ENCODE measurements at places on chromosomes 12 and 14. TPM values are rescaled to one million over a fixed set of nuclear protein-coding genes. Genes with fewer than 3 reads are reported as not detected.

DNA sequence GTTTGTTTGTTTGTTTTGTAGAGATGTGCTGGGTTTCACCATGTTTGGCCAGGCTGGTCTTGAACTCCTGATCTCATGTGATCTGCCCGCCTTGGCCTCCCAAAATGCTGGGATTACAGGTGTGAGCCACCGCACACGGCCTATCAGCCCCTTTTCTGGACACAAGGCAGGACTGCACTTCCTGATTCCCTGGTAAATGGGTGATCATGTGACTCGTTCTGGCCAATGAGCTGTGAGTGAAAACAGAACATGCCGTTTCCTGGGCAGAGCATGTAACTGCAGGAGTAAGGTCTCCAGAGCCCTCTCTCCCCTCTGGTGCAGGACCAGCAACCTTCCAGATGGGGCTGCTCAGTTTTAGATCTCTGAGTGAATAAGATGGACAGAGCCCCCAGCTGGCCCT is 92.7 kb downstream of the ITPK1 start:
- DNase-seq: no peak

DNA sequence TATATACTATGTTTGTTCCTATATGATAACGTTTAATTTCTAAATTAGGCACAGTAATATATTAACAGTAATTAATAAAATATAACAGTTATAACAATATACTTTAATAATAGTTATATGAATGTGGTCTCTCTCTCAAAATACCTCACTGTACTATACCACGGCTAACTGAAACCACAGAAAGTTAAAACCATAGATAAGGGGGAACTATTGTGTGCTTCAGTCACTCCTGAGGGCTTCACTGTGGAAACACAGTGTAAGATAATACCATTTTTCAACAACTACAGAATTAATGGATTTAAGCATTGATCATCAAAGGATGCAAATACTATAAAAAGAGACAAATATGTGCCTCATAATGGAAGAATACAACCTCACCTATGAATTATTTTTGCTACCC is 266.4 kb upstream of the RGS6 start:
- DNase-seq: no peak

- no peak for DNase-seq
These were observed 144.7 kb downstream of the SMOC1 start for GRCh38 chr14:70023871-70024270.

DNA sequence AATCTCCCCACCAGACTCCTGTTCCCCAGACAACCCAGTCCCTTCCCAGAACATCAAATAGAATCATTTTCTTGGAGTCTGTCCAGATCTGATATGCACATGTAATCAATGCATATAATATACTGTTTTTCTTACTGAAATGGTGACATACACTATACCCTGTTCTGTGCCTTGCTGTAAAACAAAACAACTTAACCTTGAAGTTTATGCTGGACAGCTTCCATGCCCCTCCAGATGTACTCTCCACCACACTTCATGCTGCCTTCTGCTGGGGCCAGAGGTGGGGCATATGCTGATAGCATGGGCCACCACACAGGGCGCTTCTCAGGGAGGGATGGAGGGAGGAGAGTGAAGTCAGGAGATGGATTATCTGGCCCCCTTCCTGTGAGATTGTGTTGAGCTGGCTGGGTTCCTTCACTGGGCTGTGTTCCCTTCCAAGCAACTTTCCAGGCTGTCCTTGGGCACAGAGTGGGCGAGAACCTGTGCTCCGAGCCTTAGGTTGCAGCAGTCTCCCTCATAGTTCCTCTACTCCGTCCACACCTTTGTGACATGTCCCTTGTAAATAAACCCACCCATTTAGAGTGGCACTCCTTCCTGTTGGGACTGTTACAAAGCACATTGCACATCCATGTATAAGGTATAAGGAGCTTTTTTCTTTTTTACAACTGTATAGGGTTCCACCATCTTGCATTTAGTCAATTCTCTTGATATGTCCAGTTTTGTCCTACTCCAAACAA is 77.6 kb upstream of the RIC8B start:
- no peak for DNase-seq

- DNase-seq: no peak
These were observed 817 bp downstream of the STXBP6 start for GRCh38 chr14:25049093-25049567.

- DNase-seq: no peak
These were observed 71.4 kb downstream of the MNAT1 start for GRCh38 chr14:60805841-60806430.

GLT8D2 gene
- total RNA-seq: 3.4 TPM

GRCh38 chr12:80936353-80936641 is 1.4 kb downstream of the LIN7A start:
- DNase-seq: no peak

GRCh38 chr14:59028476-59029202 is 159.8 kb upstream of the DAAM1 start:
- DNase-seq: peak; percentile 30

SNAPC1 gene
- 12.3 TPM for total RNA-seq

KRT73 gene
- total RNA-seq: not detected

MYL2 gene
- not detected for total RNA-seq

PCED1B gene
- total RNA-seq: 0.35 TPM

DNA sequence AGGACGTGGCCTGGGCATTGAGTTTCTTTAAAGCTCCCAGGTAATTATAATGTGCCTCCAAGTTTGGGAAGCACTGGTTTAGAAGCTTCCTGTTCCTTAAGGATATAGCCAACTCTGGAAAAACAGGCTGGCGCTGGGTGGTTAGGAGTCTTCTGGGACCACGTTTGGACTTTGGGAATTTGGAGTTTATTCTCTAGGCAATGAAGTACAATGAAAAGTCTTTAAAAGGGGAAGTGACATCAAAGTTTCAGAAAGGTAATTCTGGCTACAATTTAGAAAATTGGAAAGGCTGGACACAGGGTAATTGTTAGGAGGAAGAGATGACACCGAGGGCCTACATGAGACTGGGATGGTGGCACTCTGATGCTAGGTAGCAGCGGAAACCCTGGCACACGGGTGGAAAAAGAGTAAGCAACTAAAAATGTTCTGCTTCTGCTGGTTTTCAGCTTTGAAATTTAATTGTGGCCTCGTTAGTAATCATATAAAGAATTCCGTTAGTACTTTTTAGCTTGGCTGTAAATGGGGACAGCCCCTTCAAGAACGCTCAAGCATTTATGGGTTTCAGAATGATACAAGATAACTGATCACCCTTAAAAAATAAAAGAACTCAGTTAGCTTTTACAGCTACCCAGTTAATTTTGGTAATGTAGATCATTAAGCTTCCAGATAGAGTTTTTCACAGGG is 12.7 kb upstream of the DCP1B start:
- DNase-seq: no peak

- no peak for DNase-seq
These were observed 8.1 kb upstream of the CYP46A1 start for GRCh38 chr14:99675951-99676350.

DNA sequence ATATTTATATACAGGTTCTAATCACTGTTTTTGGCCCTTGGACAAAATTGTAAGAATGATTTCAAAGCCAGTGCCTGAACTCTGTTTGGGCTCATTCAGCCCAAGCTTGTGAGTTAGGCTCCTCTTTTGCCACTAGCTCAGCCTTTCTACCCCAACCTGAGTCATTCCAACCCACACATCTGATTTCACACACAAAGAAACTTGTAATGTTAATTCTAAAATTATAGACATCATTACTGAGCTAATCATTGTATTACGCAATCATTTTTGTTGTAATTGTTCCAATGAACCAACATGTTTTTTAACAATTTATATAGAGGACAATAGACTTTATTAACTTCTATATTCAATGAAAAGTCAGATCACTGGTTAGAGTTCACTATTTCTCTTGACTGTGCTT is 441.1 kb downstream of the ETNK1 start:
- no peak for DNase-seq

MSI1 gene
- total RNA-seq: not detected

KIF26A gene
- 13.4 TPM for total RNA-seq

- DNase-seq: no peak
These were observed 91.2 kb upstream of the PARP11 start for GRCh38 chr12:3964439-3964838.

- no peak for DNase-seq
These were observed 54.2 kb downstream of the FNTB start for GRCh38 chr14:65040666-65041433.

DNA sequence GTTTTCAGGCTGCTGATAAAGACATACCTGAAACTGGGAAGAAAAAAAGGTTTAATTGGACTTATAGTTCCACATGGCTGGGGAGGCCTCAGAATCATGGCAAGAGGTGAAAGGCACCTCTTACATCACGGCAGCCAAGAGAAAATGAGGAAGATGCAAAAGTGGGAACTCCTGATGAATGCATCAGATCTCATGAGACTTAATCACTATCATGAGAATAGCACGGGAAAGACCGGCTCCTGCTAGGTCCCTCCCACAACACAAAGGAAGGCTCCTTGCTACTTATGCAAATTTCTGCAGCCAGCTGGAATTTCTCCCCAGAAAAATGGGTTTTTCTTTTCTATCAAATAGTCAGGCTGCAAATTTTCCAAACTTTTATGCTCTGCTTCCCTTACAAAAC is 174.1 kb upstream of the RMST start:
- DNase-seq: no peak

DIO2 gene
- 0.13 TPM for total RNA-seq

GRCh38 chr14:104724981-104725771 is 1.1 kb downstream of the ADSS1 start:
- no peak for DNase-seq

SMIM41 gene
- 0.21 TPM for total RNA-seq

DNA sequence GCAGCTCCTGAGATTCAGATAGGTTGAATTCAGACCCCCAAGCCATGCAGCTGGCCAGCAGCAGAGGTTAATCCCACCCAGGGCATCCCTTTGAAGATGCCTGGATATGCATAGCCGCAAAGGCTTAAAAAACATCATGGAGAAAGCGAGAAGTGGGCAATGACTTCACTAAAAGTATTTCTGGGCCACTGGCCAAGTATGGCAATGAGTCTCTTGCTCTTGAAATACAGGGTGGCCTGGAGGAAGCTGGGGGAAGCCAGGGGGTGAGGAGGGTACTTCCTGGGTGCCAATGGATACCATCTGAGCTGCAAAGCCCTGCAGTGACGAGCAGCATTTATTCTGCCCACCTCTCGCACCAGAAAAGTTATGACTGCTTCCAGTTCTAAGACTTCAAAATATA is 539.3 kb upstream of the TBX3 start:
- no peak for DNase-seq

DNA sequence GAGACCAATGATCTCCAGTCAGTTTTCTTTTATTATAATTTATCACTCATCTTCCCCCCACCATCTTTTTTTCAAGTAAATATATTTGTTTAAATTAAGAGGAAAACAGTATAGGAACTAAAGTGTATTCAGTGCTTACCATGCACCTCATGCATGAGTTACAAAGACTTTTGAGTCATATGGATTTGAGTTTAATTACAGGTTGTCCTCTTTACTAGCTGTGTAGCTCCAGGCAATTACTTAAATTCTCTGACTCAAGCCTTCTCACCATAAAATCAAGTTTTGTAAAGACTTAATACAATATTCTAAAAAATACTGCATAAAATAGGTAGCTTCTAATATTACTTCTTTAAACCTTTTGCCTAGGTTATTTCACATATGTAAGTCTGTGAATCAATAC is 251.3 kb downstream of the SLC16A7 start:
- no peak for DNase-seq

GRCh38 chr12:101564912-101565311 is 29.9 kb upstream of the MYBPC1 start:
- DNase-seq: no peak

DNA sequence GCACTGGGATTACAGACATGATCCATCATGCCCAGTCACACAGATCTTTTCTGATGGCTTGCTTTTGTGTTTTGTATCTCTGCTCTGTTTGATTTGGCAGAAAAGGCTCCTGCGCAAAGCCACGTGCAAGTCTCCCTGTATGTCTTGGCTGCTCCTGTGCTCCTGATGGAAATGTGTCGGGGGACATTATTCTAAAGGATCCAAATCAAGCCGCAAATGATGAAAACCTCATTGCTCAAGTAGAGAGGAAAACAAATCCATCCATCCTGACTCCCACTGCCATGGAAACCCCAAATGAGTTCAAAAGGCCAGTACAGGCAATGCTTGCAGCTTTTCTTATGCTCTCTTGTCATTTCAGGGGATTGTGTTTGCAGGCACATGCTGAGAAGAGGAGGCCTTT is 93.8 kb downstream of the NDUFA12 start:
- DNase-seq: no peak

FAM181A gene
- not detected for total RNA-seq

MYF6 gene
- total RNA-seq: not detected

MGAT4C gene
- total RNA-seq: not detected

EML5 gene
- total RNA-seq: under 0.01 TPM

GRCh38 chr14:76705214-76705613 is 56.1 kb upstream of the VASH1 start:
- DNase-seq: no peak

DNA sequence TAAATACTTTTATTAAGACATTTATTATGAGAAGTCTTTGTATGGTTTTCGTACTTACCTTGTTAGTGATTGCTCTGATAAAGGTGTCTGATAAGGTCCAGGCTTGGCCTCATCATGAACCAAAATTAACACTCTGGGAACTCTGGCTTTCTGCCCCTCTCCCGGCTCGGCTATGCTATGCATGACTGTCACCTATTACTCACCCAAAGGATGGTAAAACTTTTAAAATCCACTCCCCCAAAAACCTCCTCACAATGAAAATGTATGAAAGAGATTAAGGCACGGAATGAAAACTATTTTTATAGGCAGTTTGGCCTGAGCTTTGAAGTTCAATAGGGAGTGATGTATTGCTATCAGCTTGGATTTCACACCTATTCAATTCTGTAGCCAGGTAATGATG is 217.3 kb upstream of the TBX3 start:
- no peak for DNase-seq

DNA sequence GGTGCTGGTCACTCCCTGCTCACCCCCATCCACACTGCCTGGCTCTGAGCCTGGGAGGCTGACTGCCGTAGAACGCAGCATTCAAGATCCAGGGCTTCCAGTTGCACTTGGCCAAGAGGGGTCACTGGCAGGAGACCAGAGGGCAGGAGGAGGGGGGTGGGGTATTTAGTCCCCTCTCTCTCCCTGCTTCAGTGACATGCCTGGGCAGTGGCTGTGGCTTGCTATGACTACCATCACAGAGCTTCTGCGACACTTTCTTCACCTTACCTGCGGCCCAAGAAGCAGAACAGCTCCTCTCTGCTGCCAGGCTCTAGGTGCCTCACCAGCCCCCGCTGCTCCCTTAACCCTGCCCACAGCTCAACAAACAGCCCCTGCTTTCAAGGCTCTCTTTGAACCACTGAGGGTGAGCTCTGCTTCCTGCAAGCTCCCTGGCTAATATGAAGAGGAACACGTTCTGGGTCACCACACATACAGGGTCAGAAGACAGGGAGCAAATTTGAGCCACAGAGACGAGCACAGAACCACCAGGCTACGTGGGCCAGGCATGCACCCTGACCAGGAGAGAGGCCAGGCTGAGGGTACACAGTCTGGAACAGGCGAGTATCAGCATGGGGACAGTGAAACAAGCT is 55.7 kb downstream of the ITPK1 start:
- no peak for DNase-seq

- DNase-seq: no peak
These were observed 92.9 kb upstream of the EGLN3 start for GRCh38 chr14:34043627-34044372.

GRCh38 chr12:89663577-89664357 is 44.9 kb downstream of the ATP2B1 start:
- DNase-seq: no peak
